ENCODE measurements at places on chromosomes 16 and 17.

DNA sequence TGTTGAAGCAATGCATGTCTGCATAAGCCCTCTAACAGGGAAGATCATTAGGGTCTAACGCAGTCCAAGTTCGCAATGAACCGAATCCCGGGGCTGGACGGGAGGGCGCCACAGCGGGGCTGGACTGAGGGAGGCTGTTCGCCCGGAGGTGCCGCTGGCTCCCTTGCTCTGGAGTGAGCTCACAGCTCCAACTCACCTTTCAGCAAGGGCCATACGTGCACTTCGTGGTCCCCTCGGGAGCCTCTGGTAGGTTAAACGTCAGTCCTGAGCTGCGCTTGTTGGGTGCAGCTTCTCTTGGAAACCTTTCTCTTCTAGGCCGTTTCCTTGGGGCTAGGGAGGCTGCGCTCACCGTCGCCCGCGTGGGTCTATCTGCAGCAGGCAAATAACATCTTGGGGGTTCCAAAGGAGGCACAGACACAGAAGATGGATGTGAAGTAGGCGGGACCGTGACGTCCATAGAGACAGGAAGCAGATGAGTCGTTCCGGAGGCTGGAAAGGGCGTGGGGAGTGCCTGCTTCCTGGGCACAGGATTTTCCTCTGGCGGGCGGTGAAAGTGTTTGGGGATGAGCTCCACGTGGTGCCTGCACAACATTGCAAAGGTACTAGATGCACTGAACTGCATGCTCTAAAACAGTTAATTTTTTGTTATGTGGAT is 21.9 kb downstream of the ATP2C2 start:
- DNase-seq = no peak

- peak; percentile 75 for DNase-seq
These were observed 12.5 kb downstream of the SLC16A3 start for GRCh38 chr17:82241183-82241925.

DNA sequence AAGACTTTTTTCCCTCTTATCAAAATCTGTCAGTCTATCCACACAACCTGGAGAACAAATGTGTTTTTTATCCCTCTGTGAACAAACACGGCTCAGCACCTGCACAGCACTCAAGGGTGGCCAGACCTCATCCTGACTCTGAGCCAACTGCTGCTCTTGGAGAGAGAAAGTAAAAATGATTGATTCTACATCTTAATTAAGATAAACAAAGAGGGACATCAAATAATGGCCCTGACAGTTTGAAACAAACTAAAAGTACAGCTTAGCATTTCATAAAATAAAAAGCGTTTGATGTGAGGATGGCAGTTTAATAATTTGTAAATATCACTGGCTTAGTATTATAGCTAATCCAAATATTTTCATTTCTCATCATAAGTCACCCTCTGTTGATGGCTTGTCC is 106.2 kb downstream of the SNX11 start:
- DNase-seq = no peak

DNA sequence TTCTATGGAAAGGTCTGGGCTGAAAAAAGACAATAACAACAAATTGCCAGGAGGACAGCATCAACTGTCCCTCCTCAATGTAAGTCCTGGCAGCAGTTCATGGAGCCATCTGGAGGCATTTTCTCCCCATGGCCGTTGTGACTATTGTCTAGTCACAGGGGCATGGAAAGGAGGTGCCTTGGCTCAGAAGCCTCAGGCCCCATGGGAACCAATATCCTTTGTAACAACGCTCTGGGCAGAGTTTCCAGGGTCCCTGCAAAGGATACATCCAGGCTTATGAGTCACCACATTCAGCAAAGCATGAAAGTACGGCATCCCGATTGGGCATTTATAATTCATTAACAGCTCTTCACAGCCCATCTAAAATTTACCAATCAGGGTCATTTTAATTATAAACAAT is 85.2 kb downstream of the GLG1 start:
- DNase-seq = peak; percentile 19

GRCh38 chr17:53217311-53217710 is 605.4 kb upstream of the KIF2B start:
- DNase-seq = no peak

DNA sequence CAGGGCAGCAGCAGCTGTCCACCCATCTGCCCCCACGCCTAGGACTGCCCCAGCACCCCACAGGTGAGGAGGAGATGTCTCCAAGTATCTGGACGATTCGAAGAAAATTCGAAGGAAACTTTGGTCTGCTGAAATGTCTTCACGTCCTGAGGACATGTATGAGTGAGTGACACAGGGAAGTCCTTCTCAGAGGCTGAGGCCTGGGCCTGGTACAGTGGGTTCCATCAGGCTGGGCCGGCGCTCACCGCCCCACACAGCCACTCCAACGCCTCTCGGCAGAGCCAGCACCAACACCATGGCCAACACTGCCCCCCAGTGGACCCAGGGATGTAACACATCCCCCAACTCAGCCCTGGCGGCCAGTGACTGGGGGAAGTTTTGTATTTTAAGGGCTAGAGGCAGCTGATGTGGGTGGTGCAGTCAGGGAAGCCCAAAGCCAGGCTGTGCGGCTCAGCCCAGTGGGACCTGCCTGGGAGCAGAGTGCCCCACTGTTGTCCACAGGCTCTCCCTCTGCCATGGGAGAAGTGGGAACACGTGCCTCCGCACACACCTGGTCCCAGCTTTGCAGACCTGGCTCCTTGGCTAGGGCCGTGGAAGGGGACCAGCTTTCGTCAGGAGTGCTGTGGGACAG is 55.8 kb upstream of the FASN start:
- peak; percentile 78 for DNase-seq

DNA sequence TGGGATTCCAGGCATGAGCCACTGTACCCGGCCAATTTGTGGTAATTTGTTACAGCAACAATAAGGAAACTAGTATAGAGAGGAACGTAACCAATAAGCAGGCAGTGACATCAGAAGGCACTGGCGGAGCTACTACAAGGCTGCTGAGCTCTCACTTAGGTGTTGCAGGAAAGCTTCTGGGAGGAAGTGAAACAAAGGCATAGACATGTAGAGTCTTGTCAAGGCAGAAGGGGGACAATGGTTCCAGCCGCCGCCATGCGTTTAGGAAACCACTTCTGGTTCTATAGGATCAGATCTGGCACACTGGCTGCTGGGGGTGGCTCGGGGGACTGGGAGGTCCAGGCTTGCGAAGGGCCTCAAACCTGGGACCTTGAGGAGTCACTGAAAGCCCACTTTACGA is 9.4 kb upstream of the CPSF4L start:
- DNase-seq = no peak

- no peak for DNase-seq
These were observed 2.3 kb upstream of the PAFAH1B1 start for GRCh38 chr17:2591040-2591640.

DNA sequence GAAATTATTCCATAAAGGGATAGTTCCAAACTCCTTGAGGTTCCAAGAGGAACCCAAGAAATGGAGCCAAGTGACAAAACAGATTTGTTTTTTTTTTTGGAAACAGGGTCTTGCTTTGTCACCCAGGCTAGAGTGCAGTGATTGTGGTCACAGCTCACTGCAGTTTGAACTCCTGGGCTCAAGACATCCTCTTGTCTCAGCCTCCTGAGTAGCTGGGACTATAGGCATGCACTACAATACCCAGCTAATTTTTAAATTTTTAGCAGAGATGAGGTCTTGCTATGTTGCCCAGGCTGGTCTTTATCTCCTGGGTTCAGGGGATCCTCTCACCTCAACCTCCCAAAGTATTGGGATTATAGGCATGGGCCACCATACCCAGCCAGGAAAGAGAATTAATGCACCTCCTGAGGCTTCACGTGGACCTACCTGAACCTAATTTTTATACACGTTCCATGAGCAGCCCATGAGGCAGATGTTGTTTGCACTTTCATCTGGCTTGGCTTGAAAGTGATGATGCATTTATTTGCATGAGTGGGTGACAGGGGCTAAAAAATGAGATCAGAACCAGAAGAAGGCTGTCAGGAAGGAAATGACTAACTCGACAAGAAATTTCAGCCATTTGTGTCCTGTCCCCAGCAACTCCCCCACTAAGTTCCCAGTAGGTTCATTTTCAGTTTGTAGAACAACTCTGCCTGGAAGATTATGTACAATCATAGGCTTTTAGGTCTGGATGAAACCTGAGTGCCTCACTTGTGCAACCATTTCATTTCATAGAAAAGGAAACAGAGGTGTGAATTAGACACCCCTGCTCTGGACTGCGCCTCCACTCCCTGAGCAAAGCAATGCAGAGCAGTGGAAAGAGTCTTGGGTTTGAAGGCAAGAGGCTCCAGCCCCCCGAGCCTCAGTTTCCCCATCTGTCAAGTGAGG is 10.3 kb upstream of the IRF8 start:
- peak; percentile 44 for DNase-seq

GRCh38 chr16:75225092-75225491 is 6.3 kb downstream of the CTRB1 start:
- DNase-seq = peak; percentile 28

- peak; percentile 92 for DNase-seq
These were observed 13.6 kb downstream of the CEP20 start for GRCh38 chr16:15874745-15875314.

- DNase-seq = no peak
These were observed 352.4 kb downstream of the C16orf95 start for GRCh38 chr16:86964796-86965241.

DNA sequence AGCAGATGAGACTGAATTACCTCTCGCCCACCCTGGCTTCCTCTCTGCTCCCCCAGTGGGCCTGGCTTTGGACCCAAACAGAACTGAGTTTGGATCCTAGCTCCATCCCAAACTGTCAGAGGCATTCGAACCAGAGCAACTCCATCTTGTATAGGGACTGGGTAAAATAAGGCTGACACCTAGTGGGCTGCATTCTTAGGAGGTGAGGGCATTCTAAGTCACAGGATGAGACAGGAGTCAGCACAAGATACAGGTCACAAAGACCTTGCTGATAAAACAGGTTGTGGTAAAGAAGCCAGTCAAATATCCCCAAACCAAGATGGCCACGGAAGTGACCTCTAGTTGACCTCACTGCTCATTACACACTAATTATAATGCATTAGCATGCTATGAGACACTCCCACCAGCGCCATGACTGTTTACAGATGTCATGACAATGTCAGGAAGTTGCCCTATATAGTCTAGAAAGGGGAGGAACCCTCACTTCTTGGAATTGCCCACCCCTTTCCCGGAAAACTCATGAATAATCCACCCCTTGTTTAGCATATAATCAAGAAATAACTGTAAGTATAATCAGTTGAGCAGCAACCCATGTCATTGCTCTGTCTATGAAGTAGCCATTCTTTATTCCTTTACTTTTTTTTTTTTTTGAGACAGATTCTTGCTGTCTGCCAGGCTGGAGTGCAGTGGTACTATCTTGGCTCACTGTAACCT is 44.4 kb downstream of the LYRM1 start:
- peak; percentile 12 for DNase-seq

DNA sequence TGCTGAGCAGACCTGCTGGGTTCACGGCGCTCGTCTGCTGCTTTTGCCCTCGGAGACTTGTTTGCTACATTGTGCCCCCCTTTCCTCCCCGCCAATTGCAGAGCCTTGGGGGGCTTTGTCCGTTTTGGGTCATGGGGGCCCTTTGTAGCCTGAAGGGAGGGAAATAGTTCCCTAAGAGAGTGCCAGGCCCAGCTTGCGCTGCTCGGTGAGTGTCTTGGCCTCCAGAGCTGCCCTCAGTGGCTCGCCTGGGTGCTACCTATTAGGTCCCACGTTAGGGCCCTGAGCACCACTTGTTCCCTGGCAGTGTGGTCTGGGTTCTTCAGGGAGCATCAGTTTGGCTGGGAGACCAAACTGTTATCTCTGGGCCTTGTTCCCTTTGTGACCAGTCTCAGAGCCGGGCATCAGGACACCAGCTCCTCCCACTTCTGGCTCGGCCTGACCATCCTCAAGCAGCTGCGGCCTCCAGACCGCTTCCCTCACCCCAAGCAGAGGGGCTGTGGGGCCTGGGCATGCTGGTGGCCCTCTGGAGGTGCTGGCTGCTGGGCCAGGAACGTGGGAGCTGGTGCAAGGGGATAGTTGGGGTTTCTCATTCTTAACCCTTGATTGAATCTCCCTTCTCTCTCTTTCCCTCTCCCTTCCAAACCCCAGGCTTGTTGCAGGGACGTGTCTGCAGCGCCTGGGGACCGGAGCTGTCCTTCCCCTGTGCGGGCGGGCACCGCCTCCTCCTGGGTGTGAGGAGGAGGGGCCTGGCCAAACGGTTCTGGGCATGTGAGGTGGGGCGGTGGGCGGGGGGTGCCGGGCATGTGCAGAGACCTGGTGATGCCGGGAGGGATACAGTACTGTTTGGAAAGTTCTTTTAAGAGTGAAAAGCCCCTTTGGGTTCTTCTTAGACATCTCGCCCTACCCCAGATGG is 16.0 kb upstream of the ITGB4 start:
- DNase-seq = no peak

- no peak for DNase-seq
These were observed 160.3 kb downstream of the NTN1 start for GRCh38 chr17:9181640-9182039.

DNA sequence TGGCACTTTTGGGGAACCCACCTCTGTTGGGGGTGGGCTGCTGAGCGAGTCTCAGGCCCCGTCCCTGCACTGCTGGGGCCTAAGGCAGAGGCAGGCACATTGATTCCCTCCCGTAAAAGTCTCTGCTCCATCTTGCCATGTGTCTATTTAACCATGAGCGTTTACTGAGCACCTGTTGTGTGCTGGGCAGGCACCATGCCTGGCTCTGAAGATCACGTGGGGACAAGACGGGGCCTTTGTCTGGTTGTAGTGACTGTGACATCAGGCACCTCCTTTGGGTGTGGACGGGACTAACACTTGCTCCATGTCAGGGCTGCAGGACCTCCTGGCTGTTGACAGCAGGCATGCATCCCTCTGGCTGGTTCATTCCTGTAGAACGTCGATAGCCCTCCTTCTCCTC is 204.7 kb upstream of the CIBAR2 start:
- peak; percentile 63 for DNase-seq

DNA sequence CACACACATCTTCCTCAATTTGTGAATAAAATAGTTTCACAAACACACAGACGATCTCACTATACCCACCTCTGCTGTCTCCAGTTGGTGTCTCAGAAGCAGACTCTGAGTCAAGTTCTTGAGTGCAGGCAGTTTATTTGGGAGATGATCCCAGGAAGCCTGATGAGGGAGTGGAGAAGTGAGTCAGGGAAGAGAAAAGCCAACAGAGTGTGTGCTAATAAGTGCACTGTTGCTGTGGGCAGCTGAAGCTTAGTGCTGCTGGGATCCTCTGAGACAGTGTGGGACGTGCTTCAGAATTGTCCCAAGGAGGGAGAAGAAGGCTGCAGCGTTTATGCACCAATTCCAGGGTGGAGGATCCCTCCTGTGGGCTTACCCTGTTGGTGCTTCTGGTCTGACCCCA is 423.2 kb upstream of the C16orf82 start:
- no peak for DNase-seq

GRCh38 chr16:86086471-86086870 is 187.5 kb downstream of the IRF8 start:
- no peak for DNase-seq

DNA sequence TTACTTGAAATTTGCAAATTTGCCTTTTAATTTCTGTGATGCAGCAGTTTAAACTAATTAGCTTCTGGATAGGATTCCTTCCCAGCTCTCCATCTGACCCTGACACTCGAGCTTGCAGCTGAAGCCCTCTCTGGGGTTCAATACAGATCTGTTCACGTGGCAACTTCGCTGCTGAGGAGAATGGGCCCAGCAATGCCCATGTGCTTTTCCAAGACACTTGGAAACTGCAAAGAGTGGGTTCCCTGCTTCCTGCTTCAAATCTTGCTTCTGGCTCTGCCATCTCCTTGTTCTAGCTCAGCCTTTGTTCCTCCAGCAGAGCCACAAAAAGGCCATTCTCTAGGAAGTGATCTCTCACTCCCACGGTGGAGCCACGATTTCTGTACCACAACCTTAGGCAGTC is 50.0 kb upstream of the IRX6 start:
- DNase-seq = no peak

Data from muscle of leg (tissue), 16 donors.